Activated T-helper 1 cell treated with Interleukin-2 at 50 U/mL for 16 hours (primary cell): ENCODE measurements at places on chromosomes 12 and 14.

- DNase-seq = no peak
These were observed 4.3 kb downstream of the PAPLN start for GRCh38 chr14:73241481-73242165.

GRCh38 chr14:105903971-105904370 is 377.6 kb downstream of the TMEM121 start:
- no peak for DNase-seq

DNA sequence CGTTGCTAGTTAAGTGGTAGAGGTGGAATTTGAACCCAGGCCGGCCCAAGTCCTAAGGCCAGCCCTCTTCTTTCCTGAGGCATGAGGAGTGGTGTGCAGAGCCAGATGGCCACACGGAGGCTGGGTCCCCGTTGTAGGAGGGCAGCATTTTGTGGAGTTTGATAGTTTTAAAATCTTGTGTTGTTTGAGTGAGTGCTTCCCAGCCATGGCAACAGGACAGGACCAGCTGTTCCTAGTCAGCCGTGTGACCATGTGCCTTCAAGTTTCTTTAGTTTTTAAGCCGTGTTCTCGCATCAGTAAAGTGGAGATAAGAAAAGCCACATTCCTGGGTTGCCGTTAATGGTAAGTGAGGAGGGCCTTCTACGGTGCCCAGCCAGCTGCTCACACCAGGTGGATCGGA is 44.4 kb downstream of the UBE3B start:
- no peak for DNase-seq

DNA sequence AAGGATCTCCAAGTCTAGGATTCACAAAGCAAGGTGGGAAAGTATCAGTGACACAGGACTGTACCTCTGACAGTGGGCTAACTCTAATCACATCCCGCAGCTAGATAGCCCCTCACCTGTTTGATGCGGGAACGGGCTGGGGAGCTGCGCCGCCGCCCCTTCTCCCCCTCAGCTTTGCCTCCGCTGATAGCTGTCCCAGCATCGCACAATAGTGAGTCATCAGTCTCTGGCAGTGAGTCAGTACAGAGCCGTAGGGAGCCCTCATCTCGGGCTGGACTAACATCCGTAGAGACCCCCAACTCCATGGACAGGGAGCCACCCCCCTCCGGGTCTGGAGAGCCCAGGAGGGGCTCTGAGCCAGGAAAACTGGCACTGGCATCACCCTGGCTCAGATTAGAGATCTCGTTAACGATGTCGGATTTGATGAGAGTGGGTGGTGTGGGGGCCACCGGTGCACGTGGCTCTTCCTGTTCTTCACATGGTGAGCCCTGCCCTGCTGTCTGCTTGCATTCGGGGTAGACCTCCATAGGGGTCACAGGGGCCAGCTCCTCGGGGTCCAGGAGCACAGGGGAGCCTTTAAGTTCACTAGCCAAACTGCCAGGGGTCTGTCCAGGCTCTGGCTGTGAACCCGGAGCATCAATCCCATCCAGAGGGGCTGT is 10.9 kb downstream of the KMT2D start:
- no peak for DNase-seq

GRCh38 chr12:82099216-82099615 is 259.0 kb downstream of the CCDC59 start:
- DNase-seq = no peak

DNA sequence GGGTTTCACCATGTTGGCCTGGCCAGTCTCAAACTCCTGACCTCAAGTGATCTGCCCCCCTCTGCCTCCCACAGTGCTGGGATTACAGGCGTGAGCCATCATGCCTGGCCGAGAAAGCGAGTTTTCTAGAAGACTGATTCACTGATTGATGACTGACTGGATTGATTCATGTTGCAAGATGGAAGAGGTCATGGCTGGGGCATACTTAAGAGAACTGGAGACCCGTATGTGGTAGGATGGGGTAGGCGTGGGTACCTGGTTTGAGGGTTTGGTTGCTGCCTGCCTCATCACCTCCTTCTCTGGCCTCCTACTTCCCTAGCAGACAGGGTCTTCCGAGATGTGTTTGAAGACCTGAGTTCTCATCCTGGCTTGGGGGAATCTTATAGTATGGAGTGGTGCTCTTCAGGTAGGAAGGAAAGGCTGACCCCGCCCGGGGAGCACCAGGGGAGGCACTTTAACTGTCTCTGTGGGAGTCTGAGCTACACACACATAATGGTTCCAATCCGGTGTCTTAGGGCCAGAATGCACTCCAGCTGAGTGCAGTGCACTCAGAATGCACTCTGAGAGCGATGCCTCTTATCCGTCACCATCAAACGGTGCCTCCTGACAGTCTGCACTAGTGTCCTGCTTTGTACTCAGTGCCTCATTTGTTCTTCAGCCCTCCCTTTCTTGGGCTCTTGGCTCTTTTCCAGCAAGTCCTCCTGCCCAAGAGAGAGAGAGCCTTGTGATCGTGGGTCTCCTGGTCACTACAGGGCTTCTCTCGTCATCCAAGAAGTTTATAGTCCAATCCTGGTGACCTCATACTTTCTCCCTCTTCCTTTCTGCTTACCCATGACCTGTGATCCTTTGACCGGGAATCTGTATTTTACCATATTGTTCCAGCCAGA is 19.7 kb downstream of the PLEKHG3 start:
- no peak for DNase-seq

GRCh38 chr12:128474916-128475315 is 207.9 kb downstream of the TMEM132C start:
- no peak for DNase-seq

GRCh38 chr12:126157575-126157966 is 1092.3 kb downstream of the AACS start:
- no peak for DNase-seq

- DNase-seq = no peak
These were observed 1.3 kb downstream of the DDN start for GRCh38 chr12:48997719-48998496.

DNA sequence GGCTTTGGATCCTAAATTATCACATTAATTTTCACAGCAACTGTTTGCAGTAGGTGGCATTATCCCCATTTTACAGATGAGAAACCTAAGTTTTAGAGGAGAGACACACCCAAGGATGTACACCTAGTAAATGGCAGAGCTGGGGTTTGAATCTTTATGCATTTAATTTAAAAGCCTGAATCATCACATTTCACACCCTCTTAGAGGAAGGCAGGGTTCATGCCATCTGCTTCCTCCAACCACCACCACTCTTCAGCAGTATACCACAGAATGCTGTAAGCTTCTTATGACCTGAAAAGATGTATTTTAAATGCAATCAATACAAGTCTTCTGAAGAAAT is 90.3 kb downstream of the CRADD start:
- no peak for DNase-seq

- no peak for DNase-seq
These were observed 66.4 kb upstream of the GPATCH2L start for GRCh38 chr14:76085358-76085757.

DNA sequence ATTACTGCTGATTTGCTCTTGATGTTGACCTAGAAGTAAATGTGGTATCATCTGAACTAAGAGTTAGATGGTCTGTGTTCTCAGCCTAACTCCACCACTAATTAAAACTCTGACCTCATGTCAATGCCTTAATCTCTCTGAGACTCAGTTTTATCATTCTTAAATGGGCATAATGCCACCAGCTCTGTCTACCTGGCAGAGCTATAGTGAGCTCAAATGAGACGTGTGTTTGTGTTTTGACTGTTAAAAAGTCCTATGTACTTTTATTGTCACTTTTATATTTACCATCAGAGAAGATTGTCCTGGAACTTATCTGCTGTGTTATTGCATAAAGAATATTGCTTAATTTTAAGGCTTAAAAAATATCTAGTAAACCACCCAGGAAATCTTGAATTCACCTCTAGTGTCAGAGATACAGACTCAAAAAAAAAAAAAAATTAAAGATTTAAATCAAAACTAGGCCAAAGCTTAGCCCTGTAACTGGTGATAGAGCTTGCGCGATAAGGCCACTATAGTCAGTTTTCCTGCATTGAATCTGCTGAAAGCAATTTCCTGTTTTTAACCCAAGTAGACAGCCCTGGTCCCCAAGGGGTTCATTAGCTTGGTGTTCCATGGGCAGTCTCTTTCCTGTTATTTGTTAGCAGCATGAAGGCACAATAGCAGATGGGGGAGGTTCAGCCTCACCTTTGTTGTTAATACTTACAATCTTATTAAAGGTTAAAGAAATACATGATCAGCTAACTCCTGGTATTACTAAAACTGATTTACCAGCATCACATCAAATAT is 261.8 kb downstream of the ATP23 start:
- DNase-seq = no peak

- no peak for DNase-seq
These were observed 117.0 kb upstream of the DYRK2 start for GRCh38 chr12:67531501-67531900.

GRCh38 chr14:95520346-95520745 is 3.9 kb upstream of the SYNE3 start:
- DNase-seq = no peak

GRCh38 chr12:124466216-124467128 is 100.9 kb downstream of the NCOR2 start:
- peak; percentile 86 for DNase-seq

DNA sequence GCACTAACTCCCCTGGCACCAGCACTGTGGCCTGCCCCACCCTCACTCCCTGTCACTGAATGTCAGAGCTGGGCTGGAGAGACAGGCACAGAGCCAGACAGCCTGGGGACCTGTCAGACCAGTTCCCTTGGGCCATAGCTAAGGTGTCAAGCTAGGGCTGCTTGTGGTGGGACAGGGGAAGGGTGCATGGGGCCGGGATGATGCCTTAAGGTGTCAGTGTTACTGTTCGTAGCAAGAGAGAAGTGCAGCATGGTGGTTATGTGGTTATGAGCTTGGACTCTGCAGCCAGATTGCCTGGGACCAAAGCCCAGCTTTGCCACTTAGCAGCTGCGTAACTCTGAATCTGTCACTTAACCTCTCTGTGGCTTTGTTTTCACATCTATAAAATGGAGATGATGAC is 3.8 kb downstream of the RAPGEF3 start:
- DNase-seq = no peak

DNA sequence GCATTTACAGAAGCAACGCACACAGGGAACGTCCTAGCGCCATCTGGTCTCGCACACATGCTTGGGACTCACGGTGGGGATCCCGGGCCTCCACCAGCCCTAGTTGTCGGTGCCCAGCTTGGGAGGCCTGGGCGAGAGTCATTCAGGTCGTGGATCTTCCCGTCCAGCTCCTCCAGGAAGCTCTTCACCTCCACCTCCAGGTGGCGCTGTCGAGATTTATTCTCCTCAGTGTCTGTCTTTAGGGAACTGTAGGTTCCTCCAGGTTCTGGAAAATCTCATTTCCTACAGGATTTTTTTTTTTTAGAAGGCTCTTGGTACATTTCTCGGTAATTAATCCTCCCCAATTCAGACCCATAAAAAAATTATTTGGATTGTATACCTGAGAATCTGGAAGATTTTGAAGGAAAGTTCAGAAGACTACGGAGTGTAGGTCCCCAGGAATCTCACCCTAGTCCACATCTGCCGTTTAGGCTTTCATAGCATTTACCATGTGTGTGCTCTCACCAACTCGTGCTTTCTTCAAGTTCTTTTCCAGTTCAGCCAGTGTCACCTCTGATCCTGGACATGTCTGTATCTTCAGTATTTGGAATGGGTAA is 910.0 kb downstream of the TMEM121 start:
- peak; percentile 59 for DNase-seq

DNA sequence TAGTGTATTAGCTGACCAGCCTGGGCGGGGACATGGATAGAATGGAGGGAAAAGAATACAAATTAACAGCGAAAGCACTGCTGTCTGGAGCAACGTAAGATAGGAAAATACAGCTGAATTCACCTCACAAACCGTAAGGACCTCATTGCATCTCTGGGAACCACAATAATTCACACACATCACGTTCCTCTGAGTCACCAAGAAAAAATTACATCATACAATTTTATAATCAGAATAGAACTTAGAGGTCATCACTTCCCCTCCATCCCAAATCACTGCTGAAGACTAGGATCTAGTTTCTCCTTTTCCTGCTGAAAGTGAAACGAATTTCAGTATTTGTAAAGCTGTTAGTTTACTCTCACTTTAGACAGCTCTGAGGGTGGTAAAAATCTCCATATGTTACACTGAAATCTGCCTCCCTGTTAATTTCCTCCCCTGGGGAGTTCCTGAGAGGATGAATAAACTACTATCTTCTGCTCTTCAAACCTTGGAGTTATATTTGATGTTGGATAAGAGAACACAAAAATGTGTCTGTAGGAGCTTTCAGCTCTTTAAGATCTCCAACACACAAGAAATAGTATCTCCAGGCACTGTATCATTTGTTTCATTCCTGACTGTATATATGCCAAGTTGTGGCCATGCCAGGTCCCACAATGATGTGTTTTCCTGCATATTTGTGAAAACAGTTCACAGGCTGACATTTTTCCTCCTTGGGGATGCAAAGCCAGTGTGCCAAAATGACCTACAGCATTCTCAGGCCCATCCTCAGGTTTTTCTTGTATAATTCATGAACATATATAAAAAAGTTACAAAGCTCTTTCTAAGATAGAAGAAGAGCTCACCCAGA is 63.8 kb upstream of the SSTR1 start:
- no peak for DNase-seq

DNA sequence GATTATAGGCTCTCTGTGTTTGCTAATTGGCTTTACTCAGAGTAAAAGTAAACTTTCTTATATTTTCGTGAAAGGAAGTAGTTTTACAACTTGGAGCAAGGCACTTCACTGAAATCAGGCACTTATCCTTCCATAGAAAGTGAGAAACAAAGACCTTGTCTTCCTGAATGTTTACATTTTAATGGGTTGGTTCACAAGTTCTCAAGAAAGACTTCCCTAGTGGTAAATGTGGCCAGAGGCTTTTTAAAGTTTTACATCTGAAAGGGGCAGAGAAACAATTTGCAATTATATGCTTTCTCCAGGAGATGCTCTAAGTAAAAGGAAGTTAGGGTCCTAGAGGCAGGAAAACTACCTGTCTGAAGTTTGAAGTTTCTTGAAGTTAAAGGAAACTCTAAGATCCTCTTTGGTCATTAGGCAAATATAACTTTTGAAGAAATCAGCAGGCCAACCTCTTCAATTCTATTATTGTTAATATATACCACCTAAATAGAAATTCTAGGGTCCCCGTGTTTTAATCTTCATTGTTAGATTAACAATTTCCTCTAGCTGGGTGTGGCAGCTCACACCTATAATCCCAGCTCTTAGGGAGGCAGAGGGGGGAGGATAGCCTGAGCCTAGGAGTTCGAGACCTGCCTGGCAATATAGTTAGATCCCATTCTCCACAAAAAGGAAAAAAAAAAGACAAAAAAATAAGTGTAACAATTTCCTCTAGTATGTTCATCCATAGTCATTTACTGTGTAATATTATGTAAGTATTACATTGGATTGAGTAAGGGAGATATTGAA is 644.9 kb upstream of the FOXG1 start:
- no peak for DNase-seq

DNA sequence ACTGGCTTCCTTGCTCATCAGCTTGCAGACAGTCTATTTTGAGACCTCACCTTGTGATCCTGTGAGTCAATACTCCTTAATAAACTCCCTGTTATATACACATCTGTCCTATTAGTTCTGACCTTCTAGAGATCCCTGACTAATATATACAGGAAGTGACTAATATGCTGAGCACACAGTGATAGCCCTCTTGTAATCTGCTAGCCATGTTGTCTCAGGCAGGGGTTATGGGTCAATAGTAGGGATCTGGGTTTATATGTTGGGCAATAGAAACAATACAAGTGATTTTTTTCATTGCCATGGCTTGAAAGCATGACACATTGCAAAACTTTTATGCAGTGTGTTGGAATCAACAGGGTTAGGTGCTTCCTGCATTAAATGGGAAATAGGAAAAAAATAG is 562.2 kb downstream of the GALC start:
- DNase-seq = no peak
